Kidney tubule cell (primary cell): ENCODE measurements at places on chromosomes 3 and 15.
A peak's percentile ranks its signal among the peaks of the same experiment; 100 is the strongest.

DNA sequence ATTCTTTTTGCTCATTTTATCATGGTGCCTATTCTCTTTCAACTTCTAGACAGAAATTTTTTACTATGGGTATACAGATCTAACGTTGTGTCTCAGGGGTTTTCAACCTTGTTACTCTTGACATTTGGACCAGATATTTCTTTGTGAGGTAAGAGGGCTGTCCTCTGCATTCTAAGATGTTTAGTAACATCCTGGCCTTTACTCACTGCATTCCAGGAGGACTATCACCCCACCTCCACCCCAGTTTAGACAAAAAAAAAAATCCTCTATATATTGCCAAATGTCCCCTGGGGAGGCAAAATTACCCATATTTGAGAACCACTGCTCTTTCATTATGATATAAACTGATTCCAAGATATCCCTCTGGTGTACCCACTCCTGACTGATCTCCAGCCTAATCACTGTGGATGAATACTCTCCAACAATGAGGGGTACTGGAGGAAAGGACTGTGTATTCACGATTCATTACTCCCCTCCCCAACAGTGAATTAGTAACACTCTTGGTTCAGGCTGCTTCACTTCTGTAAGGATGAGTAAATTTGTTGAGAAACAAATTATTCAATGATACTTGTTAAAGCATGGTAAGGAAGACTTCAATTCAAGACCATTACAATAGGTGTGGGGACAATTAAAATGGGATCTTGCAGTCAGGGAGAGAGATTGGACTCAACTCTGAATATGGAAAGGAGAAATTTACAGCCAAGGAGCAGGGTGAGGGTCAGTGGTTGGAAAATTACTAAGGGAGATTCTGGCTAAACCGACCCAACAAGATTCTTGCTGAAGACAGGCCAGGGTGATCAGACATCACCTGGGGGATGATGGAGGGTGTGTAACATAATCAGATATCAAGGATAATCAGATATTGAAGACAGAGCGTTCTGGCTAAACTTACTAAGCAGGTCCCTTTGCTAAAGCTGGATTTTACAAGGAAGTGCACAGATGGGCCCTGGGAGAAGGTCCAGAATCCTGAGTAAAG lies 123.8 kb upstream of the DAZL start:
- DNase-seq = peak; percentile 90

- peak; percentile 25 for DNase-seq
Observed at GRCh38 chr15:92393071-92393979, at the start of gene ST8SIA2. ST8SIA2 (plus strand) TSS chr15:92393881; CDS start chr15:92394065, 184 bp downstream.

DNA sequence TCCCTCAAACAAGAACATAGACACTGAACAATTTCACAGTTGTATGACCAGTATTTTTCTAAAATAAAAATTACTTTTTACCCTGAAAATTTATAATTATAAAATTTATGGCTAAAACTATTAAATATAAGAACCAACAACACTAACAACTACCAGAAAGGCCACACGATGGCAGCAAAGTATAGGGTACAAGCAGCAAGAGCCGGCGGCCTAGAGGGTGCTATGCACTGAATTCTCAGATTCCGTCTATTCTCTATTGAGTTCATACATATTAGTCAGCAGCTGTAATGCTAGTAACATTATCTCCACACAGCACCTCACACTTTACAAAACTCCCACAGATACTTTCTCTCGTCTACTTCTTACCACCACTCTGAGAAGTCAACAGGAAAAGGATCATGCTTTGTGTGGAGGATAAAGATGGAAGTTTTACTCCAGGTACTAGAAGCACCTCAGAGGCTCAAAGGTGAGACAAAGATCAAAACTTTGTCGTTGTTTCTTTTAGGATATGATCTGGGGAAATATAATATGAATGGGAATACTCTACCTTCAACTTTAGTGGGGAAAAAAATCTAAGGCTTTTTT lies 160.5 kb downstream of the FGF12 start:
- peak; percentile 70 for DNase-seq

- no peak for DNase-seq
Observed at GRCh38 chr15:77905301-77905920, 172.1 kb downstream of the TBC1D2B start.

DNA sequence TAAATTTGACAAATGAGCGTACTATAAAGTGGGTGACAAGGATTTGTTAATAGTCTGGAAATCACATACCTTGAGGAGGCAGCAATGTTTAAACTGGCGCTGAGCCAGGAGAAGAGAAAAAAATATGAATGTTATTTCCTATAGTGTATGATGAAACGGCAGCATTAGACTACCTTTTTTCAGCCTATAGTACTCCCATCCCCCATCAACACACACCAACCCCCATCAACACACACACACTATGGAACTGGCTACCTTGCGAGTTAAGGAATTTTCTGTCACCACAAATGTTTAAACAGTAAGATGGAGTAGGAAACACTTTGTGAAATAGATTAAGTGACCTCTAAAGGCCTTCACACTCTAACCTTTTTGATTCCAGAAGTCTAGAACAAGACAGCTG lies 46.8 kb upstream of the ZCWPW2 start:
- DNase-seq = no peak

DNA sequence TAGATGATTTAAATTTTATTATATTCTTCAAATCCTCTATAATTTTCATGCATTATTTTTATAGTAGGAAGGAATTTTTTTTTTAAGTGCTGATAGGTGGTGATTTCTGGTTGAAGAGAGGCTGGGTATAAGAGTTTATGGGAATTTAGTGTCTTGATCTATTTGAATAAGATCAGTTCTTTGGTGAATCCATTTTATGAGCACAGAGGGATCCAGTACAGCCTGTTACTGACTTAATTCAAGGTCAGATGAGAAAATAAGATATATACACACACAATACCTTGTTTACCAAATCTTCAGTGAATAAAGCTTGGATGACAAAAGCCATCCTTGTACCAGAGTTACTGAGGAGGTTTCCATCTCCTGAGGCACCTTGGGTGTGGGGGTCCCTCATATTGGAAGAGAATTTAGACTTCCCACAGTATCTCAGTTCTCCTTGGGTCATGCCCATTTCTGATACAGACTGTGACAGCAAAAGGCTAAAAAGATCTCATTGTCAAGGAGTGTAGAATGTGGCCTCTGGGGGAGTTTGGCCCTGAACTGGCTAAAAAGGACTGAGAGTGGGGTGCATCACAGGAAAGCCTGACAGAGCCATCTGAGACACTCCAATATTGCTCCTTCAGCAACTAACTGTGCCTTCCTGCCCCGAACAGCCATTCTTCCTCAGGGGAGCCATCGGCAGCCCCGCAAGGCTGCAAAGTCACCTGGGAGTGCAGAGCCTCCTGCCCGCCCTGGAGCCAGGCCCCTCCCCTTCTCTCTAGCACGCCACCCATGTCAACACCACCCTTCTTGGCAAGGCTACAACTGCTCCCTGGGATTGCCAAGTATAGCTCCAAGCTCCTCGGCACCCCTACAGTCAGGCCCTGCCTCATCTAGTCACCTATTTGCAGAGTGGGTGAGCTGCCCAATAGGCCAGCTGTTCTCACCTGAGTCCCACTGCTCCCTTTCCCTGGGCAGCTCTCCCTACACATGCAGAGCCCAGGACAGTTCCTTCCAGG lies 43.1 kb upstream of the HACD2 start:
- no peak for DNase-seq

GRCh38 chr3:66021731-66022131 lies 17.0 kb downstream of the MAGI1 start:
- DNase-seq = peak; percentile 58

DNA sequence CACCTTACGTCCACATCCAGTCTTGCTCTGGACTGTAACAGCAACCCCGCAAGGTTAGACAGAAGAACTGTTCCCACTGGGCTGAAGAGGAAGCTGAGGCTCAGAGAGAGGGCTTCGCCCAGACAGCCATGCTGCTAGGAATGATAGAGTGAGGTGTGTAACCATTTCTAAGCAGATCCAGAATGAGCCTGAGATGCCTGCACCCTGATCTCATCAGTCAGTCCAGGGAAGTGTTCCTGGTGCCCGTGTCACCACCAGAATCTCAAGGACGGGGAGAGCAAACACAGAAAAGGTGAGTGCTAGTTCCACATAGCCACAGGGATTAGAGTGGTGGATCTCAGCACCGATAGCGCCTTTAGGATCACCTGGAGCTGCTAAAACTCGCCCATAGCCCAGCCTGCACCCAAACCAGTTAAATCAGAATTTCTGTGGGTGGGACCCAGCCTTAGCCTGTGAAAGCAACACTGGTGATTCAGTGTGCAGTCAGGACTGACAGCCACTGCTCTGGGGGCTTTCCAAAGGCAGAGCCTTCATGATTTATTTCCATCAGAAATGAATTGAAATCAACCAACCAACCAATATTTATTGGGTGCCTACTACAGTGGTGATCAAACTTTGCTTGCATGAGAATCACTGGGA lies 12.3 kb downstream of the ISLR start:
- peak; percentile 57 for DNase-seq

DNA sequence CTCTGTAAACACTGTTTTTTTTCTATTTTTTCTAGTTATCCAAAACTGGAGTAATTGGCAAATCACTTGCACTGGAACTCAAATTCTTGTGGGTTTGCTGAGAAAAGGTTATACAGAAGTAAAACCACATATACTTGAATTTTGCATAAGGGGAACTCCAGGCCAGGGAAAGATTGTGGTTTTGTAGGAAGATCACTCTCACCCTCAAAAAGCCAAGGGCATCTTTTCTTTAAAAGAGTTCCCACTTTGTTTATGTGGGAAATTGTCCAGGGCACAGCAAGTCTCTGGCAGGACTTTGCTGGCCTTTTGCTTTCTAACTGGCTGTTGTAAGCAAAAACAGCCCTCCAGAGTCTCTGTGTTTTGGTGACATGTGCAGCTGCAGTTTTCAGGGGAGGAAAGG lies 340.3 kb upstream of the RBMS3 start:
- peak; percentile 66 for DNase-seq

DNA sequence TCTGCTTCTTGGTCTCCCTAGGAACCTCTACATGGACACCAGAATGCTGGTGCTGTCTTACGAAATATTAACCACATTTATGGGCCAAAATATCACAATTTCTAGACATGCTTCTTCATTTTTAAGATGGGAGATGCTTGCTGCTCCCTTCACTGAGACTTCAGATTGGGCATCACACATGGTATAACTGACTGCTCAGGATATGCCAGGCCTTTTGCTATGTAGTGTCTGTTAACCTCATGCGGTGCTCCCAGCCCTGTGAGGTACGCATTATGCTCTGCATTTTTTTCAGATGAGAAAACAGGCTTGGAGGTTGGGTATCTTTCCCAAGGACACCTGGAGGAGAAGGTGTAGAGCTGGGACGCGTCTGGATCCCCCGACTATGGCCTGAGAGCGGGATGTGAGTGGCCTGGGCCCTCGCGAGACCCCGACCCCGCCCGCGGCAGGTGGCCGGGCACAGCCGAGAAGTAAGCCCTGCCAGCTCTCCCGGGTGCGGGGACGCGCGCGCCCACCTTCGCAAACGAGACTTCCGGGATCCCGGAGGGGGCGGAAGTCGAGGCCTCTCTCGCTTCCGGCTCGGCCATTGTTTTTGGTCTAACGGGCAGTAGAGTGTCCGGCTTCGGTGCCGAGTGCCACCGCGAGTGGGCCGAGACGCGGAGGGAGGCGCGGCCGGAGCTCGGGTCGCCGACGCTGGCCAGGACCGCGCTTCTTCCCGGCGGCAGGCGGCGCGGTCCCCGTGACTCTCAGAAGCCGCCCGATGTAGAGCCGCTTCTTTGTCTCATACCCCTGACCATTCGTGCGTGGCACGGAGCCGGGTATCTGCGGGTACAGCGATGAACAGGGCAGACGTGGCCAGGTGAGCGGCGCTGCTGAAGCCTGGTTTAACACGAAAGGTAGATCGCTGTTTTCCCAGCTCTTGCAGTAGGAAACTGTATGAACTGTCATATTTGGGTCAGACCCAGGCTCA lies at the start of gene ZKSCAN7:
TSS of gene ZKSCAN7 (plus strand) at position 568 of the 967 bp plus-strand sequence. CDS start 1,855 bp downstream, outside the sequence.
- DNase-seq = peak; percentile 69

DNA sequence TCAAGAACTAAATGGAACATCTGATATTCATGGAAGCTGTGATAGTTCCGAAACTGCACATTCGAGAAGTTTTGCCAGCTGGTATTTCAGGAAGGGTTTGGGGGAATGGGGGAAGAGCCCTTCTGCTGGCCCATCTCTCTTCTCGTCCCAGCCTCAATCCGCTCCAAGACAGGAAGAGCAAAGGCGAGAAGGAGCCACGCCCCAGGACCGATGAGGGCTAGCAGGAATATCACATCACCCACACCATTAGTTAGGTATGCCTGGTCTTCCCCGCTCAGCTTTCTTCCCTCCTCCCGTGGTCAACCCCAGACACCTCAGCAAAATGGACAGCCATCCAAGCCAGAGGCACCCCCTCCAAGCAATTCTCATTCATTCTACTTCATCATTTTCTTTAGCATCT lies 14.9 kb upstream of the PCSK6 start:
- DNase-seq = no peak

- peak; percentile 88 for DNase-seq
Observed at GRCh38 chr3:102053375-102053989, 204.2 kb downstream of the NFKBIZ start.

GRCh38 chr15:34019369-34019990 lies 19.5 kb downstream of the AVEN start:
- DNase-seq = no peak

DNA sequence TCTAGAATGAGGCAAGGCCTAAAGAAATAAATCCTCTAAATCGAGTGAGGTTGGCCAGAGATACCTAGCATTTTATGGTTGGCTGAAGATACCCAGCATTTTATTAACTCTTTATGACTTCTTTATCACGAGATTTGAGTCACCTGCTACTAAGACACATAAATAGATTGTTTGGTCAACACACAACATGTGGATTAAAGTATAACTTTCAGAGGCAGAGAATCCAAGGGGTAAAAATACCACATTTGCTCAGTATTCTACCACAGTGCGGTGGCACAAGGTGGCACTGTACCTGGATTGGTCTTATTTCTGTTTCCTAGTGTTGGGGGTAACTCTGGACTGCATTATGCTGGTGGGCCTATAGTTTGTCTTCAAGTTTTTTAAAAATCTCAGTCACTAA lies 27.0 kb upstream of the VILL start:
- peak; percentile 88 for DNase-seq

DNA sequence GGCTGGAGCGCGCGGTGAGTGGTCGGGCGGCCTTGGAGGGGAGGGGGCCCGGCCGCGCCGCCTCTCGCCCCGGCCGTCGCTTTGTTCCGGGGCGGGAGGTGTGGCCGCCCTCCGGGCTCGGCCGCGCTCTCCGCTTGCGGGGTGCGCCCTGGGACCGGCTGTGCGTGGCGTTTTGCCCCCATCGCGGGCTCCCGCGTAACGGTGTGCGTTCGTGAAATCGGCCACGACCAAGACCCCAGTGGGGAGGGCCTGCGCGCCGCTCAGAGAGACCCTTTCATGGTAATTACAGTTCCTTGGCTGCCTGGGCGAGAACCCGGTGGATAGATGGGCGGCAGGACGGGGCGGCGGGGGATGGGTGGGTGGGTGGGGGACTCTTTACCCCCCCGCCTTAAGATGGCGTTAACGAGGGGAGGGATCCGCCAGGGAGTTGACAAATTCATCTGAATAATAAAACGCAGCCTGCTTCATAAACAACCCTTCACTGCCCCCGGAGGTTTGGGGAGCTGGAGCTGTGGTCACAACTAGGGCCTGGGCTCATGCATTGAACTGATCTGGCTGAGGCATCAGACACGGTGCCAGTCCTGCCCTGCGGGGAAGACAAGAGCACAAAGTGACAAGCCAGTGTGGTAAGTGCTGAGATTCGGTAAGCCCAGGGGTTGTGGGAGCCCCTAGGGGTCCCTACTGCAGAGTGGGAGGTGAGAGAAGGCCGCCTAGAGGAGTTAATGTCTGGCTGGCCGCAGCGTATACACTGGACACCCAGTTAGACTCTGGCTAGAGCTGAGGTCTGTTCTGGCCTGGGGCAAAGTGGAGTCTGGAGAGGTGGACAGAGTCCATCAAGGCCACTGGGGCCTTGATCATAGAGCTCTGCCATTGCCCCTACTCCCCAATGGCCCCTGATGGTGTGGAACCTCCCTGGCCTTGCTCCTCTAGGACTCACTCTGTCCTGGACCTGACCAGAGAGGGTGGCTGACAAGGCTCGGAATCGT lies 668 bp downstream of the MRAS start:
- peak; percentile 26 for DNase-seq
